Non-pigmented ciliary epithelial cell (primary cell): ENCODE measurements at places on chromosomes 6 and 20.

- no peak for DNase-seq
Measured at GRCh38 chr6:2524090-2524489, 226.6 kb downstream of the MYLK4 start.

DNA sequence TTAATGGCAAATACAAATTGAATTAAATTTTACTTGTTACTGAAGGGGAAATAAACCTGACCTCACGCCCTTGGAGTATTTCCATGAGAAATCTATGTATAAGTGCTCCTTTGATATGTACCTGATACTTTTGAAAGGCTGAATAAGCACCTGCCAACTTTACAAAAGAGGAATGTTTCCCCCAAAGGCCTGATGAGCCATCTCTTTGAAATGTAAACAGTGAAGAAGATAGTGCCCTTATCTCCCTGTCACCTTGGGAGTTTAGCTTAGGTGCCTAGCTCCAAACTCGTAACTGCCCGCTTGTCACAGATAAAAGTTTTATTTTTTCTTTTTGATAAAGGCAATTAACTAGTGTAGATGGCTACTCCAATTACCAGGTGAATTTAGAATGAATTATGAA, 1.1 kb upstream of the ZNF343 start:
- DNase-seq: no peak

GRCh38 chr6:24019393-24019792, 106.6 kb upstream of the NRSN1 start:
- no peak for DNase-seq

DNA sequence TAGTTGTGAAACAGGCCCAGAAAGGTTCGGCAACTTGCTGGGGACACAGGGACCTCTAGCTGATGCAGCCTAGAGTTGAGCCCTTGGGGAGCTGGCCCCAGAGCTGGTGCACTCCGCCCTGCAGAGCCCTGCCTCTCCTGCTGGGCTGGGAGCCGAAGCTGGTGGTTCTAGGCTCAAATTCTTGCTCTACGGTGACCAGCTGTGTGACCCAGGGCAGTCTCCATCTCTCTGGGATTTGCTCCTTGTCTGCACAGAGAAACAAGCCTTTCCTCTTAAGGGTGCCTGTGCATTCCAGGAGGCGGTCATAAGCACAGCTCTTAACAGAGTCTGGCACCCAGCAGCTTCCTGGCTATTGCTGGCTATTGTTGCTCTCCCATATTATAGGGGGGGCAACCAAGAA, 47.4 kb downstream of the RBM38 start:
- no peak for DNase-seq

DNA sequence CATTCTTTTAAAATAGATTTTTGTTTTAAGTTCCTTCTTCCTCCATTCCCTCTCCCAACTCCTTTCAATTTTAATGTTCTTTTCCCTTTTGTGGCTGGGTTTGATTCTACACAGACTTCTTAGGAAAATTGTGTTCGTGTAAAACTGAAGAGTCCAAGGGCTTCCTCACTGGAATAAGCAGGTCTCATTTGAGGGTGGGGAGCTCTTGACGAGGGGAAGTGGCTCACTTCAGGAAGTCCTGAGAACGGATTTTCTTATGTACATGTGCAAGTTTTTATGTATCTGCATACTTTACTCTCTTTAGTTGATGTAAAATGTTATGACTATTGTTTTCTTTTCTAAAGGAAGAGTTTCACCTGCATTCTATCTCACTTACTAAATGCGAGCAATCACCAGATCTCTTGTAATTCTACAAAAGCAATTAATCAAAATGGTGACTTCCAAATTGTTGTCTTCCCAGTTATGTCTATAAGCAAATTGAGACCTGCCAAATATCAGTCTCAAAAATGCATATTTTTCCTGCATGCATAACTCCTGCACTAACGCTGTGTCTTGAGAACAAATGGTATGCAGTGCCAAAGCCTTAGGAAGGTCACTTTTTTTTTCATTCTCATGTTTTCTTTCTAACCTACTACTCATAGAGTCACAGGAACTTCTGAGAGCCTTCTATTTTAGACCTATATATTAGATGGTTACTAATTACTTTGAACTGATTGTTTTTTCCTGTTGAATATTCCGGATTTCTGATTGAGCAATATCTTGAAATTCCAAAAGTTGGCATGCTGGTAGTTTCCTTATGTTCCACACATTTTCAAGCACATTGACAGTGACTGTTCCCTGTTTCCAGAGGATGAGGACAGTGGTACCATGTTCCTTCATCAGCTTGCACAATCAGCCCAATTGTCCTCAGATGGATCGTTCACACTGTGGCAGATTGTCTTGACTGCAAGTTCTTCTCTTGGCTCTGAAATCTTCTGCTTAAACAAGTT, 251.9 kb upstream of the PRDM1 start:
- no peak for DNase-seq

GRCh38 chr6:14633479-14633878, 515.9 kb downstream of the CD83 start:
- no peak for DNase-seq

GRCh38 chr20:23118144-23118543, 32.0 kb upstream of the CD93 start:
- no peak for DNase-seq

GRCh38 chr20:44552050-44552449, 30.2 kb upstream of the SERINC3 start:
- DNase-seq: no peak

DNA sequence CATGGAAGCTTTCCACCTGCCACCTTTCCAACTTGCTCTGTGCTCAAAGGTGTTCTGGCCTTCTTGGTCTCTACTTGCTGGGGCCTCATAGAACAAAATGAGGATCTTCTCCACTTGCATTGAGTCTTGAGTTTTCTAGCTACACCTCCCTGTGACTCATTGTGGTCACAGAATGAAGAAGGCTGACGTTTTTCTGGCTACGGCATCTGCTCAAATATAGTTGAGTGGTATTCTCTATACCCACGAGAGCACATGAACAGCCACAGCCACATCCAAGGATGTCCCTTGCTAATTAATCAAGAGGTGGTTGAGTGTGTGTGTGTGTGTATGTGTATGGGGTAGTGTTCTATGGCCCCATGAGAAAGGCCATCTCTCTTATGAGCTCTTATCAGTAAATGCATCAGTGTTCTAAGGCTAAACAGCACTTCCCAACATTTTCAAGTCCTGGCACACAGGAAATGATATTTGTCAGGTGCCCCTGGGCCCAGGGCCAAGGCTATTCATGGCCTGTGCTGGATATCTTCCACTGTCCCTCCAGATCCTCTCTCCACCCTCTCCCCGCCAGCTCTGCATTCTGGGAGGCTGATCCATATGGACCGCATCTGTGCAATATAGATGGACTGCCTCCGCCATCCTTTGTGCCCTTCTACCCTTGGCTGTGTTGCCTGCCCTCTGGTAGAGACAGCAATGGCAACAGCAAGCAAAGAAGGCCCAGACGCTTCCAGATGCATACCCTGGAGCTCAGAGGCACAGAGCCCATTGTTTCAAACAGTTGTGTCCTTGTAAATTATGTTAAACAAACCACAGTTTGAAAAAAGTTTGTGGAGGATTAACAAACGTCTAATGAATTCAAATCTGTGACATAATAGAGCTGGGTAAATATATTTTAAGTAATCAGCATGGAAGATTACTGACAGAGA, 150.2 kb downstream of the LRFN2 start:
- DNase-seq: peak; percentile 4

- no peak for DNase-seq
Measured at GRCh38 chr20:10673842-10674683, at the start of gene JAG1. Gene JAG1 (minus strand): TSS chr20:10673999. CDS start chr20:10673530, 469 bp downstream.

DNA sequence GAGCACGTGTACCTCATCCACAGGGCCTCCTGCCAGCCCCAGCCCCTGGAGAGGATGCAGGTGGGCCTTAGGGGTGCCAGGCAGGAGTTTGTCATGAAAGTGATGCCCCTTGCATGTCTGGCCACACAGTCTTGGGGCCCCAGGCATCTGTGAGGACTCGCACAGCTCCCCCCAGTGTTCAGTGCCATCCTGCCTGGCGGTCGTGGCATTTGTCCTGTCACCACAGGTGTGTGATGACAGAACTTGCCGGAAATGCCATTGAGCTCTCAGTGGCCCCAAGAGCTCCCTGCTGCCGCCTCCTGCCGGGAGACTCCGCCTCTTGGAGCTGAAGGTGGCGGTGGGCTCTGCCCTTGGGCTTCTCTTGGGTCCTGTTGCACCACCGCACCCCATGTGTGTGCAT, 30.6 kb upstream of the ADRM1 start:
- DNase-seq: no peak

DNA sequence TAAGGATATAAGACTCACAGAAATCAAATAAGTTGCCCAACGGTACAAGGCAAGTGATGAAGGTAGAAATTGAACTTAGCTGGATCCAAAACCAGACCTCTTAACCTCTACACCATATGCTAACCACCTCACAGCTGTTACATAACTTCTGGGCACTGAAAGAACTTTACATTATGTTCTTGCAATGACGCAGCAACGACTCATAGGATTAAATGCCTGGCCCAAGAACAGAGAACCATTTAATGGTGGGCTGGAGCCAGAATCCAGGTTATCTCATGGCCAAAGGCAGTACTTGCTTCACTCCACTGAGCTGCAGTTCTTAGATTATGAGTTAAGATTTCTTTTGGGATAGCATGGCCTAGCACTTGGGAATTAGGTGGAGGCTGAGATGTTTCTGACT, 4.4 kb downstream of the TRMT6 start:
- DNase-seq: peak; percentile 26

DNA sequence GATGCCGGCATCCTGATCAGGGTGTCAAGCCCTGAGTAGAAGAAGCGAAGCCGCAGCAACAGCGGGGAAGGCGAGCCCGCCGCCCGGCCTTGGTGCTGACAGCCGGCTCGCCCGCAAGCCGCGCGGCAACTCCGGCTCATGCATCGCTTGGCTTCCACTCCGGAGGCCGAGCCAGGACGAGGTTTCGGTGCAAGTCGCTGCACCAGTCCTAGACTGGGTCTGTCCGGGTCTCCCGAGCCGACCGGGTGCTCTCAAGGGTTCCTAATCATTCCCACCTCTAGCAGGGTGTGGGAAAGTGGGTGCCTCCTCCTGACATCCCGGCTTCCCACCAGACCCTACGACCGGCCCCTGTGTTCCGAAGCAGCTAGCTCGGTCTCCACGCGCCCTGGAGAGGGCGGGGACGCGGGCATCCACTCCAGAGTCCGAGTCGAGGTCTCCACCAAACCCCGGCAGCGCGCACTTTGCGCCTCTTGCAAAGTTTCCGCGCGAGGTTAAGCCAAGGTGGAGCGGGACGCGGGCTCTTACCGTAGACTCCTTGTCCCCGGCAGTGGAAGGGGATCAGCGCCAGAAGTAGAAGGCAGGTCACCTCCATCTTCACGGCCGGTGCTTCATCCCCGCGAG, 1.4 kb downstream of the MDGA1 start:
- DNase-seq: no peak

DNA sequence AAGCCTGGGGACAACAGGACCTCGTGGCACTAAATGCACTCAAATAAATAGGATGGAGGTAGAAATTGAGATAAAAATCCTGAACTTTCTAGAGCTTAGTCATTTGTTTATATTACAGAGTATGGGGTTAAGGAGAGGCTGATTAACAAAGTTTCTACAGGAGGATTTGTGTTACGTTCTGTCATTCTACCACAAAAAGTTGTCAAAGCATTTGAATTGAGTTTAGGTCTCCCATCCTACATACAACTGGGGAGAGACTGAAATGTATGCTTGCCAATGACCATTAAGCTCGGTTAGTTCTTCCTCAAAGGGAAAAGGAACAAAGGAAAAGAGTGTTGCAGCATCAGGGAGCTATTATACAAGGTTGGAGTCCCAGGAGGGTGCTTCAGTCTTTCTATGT, 597.9 kb downstream of the COL12A1 start:
- DNase-seq: no peak

GRCh38 chr6:85574932-85575598, 18.6 kb downstream of the SNX14 start:
- peak; percentile 34 for DNase-seq

DNA sequence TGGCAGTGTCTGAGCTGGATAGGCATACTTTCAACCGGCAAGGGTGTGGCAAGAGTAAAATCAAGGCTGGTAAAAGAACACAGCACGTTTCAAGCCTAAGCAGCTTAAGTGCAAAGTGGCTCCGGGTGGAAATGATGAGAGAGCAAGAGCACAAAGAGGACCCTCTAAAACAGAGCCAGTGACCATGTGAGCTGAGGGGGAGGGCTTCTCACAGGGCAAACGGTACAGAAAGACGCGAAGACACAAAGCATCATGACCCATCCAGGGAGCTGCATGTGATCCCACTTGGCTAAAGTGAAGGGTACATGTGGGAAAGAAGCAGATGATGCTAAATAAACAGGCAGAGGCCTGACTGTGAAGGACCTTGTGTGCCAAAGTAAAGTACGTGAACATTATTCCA, 25.7 kb downstream of the FKBP5 start:
- no peak for DNase-seq

DNA sequence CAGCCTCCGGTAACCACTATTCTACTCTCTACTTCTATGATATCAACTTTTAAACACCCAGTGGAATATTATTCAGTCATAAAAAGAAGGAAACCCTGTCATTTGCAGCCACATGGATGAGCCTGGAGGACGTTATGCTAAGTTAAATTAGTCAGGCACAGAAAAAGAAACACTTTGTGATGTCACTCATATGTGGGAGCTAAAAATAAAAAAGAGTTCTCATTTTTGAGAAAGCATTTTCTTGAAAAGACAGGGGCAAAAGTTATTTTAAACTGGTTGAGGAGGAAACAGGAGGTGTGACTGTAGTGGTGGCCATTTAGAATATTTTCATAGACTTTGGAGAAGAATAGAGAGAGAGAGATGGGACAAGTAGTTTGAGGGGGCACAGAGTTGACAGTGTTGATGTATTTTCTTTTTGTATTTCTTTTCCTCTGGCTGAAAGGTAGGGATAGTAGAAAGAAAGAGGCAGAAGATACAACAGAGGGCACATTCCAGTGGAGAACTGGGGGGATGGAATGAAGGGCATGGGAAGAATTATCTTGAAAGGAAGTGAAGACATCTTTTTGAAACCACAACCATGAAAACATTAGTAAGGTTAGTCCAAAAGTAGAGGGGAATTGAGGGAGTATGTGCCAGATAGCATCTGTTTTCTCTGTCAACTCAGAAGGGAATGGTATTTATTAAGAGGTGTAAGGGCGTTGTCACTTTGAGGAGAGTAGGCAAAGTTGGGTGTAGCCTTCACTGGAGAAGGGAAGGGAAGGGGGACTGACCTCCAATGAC, 181.3 kb upstream of the GMDS start:
- DNase-seq: no peak

DNA sequence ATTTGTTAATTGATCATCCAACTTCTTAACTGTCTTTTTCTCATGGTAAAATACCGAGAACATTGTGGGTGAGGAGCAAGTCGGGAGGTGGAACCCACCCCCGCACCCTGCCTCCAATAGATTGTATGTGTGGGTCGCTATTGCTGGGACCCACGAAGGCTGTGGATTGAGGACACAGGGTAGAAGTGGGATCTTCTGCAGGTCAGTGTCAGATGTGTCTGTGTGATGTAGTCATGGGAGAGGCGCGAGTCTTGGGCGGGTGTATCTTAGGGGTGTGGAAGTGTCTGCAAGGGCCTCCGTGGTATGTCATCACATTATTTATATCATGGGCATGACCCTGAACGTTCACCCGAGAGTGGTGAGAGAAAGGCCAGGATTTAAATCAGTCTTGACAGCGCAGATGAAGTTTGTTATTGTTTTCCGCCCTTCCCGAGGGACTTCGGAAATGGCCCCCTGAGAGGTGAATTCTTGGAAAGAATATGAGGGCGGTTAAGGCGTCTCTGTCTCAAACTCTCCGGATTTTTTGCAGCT, 472 bp upstream of the PAQR8 start:
- no peak for DNase-seq
